ENCODE measurements at places on chromosomes 2 and 18.

DNA sequence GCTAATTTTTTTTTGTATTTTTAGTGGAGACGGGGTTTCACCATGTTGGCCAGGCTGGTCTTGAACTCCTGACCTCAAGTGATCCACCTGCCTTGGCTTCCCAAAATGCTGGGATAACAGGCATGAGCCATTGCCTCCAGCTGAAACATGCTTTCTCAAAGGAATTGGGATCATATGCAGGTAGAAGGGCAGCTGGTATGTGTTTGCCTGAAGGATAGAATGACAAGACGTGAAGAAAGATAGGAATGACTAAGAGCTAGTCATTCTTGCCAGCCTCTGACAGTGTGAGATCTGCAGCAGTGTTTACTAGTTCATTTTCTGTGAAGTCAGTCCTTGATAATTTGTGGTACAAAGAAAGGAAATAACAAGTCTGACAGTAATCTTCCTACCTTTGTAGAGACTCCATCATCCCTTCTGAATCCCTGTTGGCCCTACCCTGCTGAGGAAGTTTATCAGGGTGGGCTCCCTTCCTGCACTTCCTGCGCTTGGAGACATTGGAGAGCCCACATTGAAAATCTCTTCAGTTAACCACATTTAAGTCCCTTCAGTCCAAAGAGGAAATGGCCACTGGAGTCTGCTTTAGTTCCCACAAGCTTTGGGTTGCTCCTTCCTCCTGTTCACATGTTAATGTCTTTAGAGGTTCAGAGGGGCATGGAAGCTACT, 14.7 kb downstream of the CFLAR start:
- peak; percentile 88 for DNase-seq

DNA sequence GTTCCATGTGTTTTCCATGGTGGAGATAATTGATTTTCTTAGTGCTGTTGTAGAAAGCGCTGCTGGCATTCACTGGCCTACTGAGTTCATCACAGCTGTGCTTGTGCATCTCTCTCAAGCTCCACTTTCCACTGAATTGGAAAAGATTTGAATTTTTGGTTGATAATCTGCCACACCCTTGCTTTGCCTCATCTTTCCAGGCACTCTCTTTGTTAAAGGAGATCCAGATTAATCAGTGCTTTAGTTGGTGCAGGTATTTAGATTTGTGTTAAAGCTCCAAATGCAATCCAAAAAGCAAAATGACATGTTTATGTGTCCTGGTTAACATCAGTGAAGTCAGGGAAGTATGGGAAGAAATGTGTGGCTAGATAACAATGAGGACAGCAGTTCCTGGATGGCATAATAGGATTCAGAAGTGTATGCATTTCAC, 2.7 kb upstream of the COL3A1 start:
- DNase-seq: no peak

- DNase-seq: peak; percentile 38
Measured at GRCh38 chr2:24269265-24269664, 91.1 kb downstream of the ITSN2 start.

GRCh38 chr2:63432373-63432772, 155.9 kb downstream of the WDPCP start:
- DNase-seq: peak; percentile 50

GRCh38 chr2:121831841-121832240, 76.4 kb downstream of the TSN start:
- DNase-seq: no peak

GRCh38 chr18:71079606-71080005, 790.8 kb downstream of the SOCS6 start:
- DNase-seq: no peak

Measured in fibroblast of skin of right biceps (primary cell).